ENCODE measurements at places on chromosomes 5 and 9. TPM values are rescaled to one million over a fixed set of nuclear protein-coding genes. Genes with fewer than 3 reads are reported as not detected.
A peak's percentile ranks its signal among the peaks of the same experiment; 100 is the strongest.

The PCDHB10 gene
- total RNA-seq, result 3.3 TPM

The SCGB3A2 gene
- total RNA-seq, result not detected

The MLANA gene
- total RNA-seq, result not detected

The PCDHB3 gene
- total RNA-seq, result 1.2 TPM

The AQP3 gene
- not detected for total RNA-seq

The F2RL2 gene
- 1.3 TPM for total RNA-seq

The GABRA6 gene
- total RNA-seq, result not detected

The SLIT3 gene
- 12.9 TPM for total RNA-seq

The CD180 gene
- total RNA-seq, result not detected

The C9orf153 gene
- total RNA-seq, result not detected

The RLN2 gene
- not detected for total RNA-seq

The CDC20B gene
- not detected for total RNA-seq

The FOXD4 gene
- 0.24 TPM for total RNA-seq

The TNC gene
- 37.6 TPM for total RNA-seq

The NRG2 gene
- total RNA-seq, result not detected

The SREK1IP1 gene
- total RNA-seq, result 7.4 TPM

DNA sequence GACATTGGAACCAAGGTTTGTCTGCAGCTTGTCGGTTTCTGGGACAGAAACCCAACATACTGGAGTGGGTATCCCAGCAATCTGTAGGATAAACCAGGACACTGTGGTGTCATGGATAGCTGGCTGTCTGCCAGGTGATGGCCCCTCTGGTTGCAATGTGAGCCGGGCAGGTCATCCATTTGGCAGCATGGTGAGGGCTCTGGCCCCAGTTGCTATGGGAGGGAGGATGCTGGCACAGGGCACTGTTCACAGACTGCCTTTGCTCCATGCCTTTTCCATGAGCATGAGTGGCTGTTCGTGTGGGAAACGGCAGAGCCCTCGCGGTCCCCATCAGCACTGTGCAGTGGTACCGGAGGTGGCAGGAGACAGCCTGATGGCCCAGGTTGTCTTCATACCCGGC is 6.4 kb downstream of the S1PR3 start:
- DNase-seq, result no peak

- no peak for DNase-seq
Measured at GRCh38 chr5:117652036-117652957, 1077.7 kb upstream of the SEMA6A start.

DNA sequence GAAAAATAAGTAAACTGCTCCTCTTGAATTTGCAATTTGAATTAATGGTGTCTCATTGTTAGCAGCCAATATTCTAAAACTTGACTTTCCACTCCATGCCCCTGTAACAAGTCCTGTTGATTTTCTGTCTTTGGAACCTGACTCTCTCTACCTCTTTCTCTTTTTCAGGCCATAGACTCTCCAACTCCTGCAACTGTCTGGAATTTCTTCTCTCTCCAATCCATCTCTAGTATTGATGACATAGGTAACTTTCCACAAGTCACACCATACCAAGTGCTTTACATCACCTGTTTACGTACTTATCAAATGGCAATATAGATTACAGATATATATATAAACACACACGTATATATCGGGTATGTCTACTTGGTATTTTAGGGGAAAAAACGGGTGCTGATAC is 923 bp downstream of the C5orf34 start:
- no peak for DNase-seq

- no peak for DNase-seq
Measured at GRCh38 chr9:114271556-114272510, 51.1 kb upstream of the ORM1 start.

DNA sequence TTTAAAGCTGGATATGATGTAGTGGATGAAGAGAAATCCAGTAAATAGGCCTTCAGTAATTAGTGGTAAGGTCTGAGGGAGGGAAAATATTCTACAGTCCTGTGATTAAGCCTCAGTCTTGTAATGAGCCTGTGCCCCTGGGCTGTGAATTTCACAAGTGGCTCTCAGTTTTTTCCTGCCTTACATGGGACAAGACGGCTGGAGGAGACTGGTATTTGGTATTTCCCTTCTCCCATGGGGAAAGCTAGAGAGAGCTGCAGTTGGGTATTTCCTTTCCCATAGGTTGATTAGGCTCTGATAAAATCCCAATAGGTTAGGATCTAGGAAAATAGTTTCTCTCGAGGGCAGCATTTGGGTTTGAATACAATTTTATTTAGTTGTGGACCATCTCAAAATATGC is 62.2 kb upstream of the GNA14 start:
- no peak for DNase-seq

DNA sequence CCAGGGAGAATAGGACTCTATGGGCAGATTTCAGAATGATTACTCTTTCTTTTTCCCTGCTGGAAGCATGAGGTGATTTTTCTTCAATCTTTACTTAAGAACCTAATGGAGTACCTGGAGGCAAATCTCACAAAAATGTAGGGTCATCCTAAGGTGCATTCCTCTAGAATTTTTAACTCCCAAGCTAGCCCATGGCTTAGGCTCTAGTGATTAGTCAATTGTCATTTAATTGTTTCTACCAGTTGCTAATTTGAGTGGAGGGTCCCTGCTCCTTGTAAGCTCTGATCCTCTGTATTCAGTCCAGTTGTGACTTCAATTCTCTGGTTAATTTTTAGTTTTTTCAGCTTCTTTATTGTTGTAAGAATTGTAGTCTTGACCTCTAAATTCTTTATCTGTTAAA is 467.0 kb downstream of the HTR1A start:
- DNase-seq, result no peak

DNA sequence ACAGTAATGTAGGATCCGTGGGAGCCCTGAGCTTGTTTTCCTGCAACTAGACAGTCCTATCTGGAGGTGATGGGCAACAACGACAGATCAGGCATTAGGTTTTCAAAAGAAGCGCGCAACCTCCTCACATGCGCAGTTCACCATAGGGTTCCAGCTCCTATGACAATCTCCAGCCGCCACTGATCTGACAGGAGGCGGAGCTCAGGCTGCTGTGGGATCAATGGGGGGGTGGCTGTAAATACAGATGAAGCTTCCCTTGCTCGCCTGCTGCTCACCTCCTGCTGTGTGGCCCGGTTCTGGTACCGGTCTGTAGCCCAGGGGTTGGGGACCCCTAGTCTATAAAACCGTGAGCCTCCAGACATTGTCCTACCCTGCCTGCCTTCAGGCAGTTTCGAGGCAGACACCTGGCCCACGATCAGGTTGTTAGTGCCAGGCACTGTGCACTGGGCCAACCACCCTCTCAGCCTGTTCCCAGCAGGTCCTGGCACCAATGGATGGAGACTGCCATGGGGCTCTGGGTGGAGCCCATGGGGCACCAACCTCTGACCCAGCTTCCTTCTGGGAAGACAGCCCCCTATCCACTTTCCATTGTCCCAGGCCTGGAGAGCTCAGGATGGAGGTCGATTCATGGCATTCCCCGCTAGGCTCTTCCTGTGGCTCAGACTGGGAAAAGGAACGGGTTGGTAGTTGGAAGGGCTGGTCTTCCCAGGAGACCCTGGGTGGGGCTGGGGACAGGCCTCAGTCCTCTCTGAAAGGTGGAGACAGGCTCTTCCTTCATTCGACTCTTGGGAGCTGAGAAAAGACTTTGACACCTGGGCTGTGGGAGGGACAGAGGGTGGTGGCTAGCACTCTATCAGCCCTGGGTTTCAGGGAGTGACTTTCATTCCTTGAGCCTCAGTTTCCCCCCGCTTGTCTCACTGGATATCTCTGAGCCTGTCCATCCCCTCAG is 1.7 kb downstream of the ENDOG start:
- DNase-seq, result no peak

- peak; percentile 67 for DNase-seq
Measured at GRCh38 chr5:141734501-141735229, 52.6 kb upstream of the ARAP3 start.

DNA sequence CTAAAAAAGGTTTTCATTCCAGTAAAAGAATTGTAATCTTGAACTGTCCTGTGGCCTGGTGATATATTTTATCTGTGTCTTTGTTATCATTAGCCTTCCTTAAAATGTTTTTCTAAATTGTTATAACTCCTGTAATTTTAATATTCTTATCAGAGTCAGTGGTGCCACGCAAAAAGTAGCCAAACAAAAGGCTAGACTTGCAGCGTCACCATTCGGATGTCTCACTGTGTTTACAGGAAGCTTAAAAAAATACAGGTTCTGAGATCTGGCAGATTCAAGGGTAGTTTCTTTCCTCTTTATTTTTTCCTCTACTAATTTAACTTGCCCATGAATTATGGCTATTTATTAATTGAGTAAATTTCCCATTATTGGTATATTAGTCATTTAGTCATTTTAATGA is 362.3 kb downstream of the MAT2B start:
- DNase-seq, result no peak

DNA sequence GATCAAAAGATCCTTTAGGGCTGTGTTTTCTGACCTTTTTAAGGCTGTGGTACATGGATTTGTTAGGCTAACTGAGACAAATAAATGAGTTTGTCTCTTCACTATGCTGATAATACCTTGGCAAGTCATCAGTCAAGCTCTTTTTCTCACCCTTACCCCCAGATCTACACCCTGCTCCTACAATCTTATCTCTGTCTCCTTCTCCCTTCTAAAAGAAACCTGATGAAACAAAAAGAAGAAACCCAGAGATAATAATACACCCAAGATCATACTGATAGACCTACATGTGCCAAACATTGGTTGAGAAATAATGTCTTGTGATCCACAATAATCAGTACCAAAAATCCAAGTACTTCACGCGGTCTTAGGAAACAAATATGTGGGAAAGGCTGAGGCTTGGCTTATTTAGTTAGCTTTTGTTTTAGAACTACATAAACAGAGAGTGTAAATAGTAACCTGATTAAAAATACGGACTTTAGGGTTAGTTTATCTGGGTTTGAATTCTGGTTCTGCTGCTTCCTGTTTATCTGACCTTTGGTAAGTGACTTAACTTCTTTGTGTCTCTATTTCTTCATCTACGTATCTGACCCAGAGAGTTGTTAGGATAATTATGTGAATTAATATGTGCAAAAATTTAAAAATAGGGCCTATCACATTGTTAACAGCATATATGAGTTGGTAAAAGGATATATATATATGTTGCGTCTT is 24.8 kb upstream of the PDCD1LG2 start:
- DNase-seq, result no peak

DNA sequence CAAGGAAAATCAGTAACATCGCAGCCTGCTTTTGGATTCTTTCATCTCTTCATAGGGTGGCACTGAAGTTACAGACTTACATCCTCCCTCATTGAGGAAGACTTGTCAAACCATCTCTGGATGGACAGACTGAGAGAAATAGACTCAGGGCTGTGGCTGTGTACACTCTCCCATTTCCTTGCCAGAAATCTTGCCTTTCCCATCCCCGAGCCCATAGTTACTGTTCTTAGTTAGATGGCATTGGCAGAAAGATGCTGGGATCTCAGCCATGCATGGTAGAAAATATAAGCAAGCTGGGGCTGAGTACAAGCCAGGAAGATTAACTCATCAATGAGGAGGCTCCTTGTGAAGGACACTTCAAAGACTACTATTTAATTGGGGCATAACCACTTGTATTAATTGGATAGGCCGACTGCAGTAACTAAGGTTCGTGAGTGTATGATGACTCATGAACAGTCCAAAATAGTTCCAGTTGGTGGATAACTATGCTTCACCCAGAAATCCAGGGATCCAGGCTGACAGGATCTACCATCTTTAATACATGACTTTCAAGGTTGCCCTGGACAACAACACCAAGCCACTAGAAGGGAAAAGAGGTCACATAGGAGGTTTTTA is 137.9 kb downstream of the TMEM38B start:
- DNase-seq, result no peak

GRCh38 chr9:33102551-33103210 is 26.2 kb upstream of the SMU1 start:
- no peak for DNase-seq

DNA sequence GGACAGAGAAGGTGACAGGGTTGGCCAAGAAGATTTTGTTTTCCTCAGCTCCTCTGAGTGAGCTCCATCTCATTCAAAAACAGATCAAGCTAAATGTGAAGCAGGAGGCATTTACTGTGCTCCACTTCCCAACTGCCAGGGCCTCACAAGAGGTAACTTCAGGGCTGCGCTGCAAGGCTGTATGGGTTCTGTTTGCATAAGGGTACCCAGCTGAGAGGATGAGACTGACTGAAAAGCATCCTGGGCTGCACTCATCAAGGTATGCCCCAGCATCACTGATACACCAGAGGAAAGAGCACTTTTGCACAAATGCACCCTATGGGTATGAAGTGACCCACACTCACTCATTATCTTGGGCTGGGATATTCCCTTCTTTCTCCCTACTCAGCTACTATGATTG is 316.2 kb upstream of the HAPLN1 start:
- DNase-seq, result no peak

DNA sequence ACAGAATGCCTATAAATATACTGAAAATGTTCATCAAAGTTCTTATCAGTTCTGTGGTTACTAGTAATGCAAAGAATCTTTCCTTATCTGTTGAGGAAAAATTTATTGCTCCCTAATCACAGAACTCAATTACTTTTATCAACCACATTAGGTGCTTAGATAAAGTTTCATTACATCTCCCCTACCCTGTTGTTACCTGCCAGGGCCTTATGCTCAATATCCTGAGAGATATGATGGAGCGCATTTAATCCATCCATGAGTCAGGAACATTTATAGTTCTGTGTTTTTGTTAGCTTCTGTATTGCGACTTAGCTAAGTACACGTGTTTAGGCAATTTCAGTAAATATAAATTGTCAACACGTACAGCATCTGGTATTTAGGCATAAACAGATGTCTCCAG is 164.3 kb upstream of the ST8SIA4 start:
- DNase-seq, result no peak

DNA sequence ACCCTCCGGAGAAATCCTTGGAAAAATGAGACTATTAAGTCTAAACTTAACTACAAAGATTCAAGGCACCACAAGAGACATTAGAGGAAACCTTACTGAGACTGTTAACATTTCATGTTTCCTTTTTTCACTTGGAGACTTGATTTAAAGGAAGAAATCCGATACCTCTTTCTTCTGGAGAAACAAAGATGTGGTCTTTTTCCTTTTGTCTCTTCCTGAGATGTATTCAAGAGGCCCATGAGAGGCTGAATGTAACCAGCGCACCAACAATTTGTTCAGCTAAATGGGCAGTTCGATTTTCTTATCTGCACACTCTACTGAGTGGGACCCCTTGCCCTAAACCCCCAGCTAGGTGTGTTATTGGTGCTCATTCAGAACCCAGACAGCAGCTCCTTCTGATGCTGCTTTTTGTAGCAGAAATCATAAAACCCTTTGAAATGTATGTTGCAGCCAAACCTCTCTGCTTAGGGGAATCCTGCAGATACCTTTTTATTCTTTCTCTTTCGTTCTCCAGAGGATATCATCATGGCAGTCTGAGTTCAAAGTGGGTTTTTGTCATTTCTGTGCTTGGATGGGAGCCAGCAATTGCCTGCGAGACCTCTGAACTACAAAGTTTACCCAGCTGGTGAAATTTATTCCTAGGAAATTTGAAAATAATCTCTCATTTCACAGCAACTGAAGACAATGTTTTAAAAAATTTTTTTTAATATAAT is 41.9 kb upstream of the ACTBL2 start:
- no peak for DNase-seq

DNA sequence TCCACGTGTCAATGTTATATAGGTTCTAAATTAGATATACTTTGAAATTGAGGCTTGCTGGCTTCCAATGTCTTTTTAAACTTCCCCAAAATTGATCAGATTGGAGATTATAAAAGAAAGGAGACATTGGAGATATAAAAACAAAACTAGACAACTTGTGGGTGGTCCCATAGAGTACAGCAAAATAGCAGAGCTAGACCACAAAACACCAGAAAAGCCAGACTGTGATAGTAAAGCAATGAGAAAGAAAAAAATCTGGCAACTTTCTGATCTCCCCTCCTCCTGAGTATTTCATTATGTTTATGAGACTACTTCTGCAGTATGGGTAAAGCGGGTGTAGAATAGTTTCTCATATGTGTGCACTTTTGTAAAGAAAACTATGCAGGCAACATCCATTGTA is 713.8 kb upstream of the MEF2C start:
- peak; percentile 90 for DNase-seq
